ENCODE measurements at places on chromosomes 2 and 18.

DNA sequence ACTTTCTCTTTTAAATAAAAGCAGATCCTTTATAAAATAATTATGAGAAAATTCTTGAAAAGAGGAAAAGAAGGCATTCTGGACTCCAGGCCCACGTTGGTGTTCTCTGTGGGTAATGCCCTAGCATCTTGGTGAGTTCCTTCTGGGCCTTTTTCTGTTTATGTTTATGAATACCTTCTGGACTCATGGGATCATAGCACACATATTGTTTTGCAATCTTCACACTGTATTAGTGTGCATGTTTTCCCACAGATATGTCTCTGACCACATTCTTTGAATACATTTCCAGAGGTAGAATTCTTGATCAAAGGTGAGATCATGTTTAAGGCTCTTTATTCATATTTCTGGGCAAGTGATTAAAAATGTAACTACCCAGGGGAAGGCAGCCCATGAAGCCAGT lies 15.9 kb downstream of the GLI2 start:
- no peak for DNase-seq

- DNase-seq = no peak
Measured at GRCh38 chr18:23277399-23277798, 142.1 kb downstream of the CABLES1 start.

DNA sequence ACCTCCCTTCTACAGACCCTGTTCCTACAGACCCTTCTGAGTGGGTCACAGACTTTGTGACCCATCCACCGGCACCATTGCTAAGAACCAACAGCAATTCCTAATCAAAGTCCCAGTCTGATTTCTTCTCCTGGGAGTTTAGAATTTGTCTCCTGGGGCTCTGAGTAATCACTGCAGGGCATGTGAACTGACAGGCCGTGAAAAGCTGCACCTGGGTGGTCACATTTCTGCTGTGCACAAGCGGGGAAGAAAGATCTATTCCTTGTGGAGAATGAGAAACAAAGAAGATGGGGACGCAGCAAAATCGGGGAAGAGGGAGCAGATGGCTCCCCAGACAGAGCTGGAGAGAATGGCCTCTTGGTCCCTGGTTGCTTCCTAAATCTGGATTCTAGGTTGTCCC lies 151.0 kb downstream of the ARL4C start:
- DNase-seq = no peak

- no peak for DNase-seq
Measured at GRCh38 chr2:30195016-30195415, 36.3 kb upstream of the LBH start.

DNA sequence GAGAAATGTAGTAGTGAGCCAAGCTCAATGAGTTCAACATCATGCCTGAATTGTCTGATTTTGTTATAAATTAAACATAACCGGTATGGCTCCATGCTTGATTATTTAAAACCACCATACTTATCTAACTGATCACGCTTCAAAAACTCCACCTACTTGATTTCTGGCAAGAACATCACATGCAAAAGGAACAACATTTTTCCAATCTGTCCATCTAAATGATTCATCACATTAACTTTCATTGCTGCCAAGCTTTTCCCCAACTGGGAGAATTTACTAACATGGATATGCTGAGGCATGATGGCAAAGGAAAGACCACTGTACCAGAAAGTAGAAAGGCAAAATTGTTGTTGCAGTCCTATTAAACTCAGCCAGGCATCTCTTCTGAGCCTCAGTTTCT lies 286.8 kb downstream of the TRIB2 start:
- DNase-seq = no peak

All from ureter (tissue), 1 donor.